Activated B cell treated with CpG ODN at 0.5 μM for 24 hours (primary cell): ENCODE measurements at places on chromosomes 2 and 18. TPM values are rescaled to one million over a fixed set of nuclear protein-coding genes. Genes with fewer than 3 reads are reported as not detected.

Gene TOGARAM2
- total RNA-seq = 0.22 TPM in 1 of 2 replicates, not detected in the other

Gene GPR155
- total RNA-seq = 2.8 TPM in 2 replicates

Gene FBXO11
- 77.8 and 89.1 TPM in 2 replicates for total RNA-seq

Gene HPCAL1
- total RNA-seq = 15.2 and 15.9 TPM in 2 replicates

Gene EVA1A
- not detected in 2 replicates for total RNA-seq

Gene RNF138
- 55.2 and 66.4 TPM in 2 replicates for total RNA-seq

Gene SAG
- 0.04 TPM in 1 of 2 replicates, not detected in the other for total RNA-seq

Gene MAB21L4
- total RNA-seq = not detected in 2 replicates

DNA sequence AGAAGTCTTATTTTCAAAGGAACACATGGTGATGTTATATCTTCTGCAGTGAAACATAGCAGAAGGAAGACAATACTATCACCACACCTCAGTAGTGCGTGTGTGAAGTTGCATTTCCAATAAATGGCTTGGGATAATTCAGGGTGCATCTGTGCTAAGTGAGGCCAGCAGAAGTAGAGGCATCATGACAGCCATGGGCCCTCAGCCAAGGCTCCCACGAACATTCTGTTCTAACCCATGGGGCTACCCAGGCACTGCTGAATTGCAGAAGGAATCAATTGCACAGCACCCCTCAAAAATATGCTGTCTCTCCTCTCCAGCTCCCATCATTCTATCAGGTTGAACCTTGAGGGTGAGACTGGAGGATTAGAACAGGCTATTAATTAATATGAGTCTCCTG lies 139.5 kb downstream of the RIF1 start:
- no peak overlapping the region for H3K27ac ChIP-seq
- no peaks in the 10 kb centered on the region for H3K27me3 ChIP-seq
- H3K36me3 ChIP-seq = peaks cover 15% of the 10 kb centered on the region
- no peaks in the 10 kb centered on the region for H3K4me1 ChIP-seq
- H3K4me3 ChIP-seq = no peak overlapping the region

- peaks cover 8% of the 10 kb centered on the region for H3K27me3 ChIP-seq
- H3K4me3 ChIP-seq = no peak overlapping the region
Measured at GRCh38 chr2:149613704-149614103, 26.1 kb upstream of the MMADHC start.

DNA sequence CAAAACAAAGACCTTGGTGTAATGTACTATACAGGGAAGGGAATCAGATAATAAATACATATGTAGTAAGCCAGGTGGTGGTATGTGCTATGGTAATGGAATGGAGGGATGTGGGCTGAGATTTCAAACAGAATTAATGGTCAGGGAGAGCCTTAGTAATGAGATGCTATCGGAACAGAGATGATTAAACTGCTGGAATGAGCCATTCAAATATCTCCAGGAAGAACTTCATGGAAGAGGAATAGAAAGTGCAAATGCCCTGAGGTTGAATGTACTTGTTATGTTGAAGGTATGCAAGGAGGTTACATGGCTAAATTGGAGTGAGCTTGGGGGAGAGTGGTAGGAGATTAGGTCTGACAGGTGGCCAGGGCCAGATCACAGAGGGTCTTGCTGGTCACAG lies 5.1 kb downstream of the SERPINB11 start:
- H3K4me3 ChIP-seq = no peak overlapping the region
- DNase-seq = no peak
- H3K27me3 ChIP-seq = no peaks in the 10 kb centered on the region
- no peaks in the 10 kb centered on the region for H3K4me1 ChIP-seq

GRCh38 chr18:26406324-26406723 lies 142.0 kb downstream of the KCTD1 start:
- no peak overlapping the region for H3K27ac ChIP-seq
- H3K4me3 ChIP-seq = no peak overlapping the region
- no peak for DNase-seq
- peaks cover 11% of the 10 kb centered on the region for H3K4me1 ChIP-seq
- no peaks in the 10 kb centered on the region for H3K36me3 ChIP-seq

DNA sequence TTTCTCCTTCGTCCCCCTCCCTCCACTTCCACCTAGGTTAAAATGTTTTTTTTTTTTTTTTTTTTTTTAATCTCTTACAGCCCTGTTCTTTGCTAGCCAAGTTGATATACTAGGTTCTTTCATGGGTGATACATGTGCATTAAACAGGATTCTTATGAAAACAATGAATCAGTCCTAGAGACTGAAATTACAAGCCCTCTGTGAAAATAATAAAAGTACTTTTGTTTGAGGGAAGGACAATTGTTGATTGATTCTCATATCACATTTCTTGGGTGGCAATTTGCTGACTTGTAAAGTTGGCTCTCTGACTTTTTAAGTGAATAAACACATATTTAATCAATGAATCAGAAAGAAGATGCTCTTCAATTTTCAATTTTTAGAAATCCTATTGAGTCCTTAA lies 639.9 kb downstream of the LRP1B start:
- H3K4me1 ChIP-seq = no peaks in the 10 kb centered on the region
- DNase-seq = no peak
- H3K27me3 ChIP-seq = no peaks in the 10 kb centered on the region
- H3K36me3 ChIP-seq = no peaks in the 10 kb centered on the region
- no peak overlapping the region for H3K27ac ChIP-seq
- H3K4me3 ChIP-seq = no peak overlapping the region

DNA sequence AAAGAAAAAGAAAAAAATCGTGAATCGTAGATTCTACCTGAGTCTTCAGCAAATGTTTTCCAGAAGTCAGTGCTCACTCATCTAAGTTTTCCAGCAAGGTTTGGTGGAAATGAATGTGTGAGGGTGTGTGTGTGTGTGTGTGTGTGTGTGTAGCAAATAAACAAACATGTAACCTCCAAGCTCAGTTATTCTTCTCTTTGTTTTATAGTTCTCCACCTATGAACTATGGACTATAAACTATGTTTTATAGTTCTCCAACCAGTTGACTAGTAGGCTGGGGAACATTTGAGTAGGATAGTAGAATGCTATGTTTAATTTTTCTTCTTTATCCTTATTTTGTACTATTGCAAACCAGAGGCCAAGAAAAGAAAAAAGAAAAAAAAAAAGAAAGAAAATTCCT lies 44.6 kb upstream of the SERPINE2 start:
- H3K4me1 ChIP-seq = no peaks in the 10 kb centered on the region
- H3K27ac ChIP-seq = no peak overlapping the region
- H3K4me3 ChIP-seq = no peak overlapping the region
- H3K27me3 ChIP-seq = peaks cover 14% of the 10 kb centered on the region
- no peaks in the 10 kb centered on the region for H3K36me3 ChIP-seq

DNA sequence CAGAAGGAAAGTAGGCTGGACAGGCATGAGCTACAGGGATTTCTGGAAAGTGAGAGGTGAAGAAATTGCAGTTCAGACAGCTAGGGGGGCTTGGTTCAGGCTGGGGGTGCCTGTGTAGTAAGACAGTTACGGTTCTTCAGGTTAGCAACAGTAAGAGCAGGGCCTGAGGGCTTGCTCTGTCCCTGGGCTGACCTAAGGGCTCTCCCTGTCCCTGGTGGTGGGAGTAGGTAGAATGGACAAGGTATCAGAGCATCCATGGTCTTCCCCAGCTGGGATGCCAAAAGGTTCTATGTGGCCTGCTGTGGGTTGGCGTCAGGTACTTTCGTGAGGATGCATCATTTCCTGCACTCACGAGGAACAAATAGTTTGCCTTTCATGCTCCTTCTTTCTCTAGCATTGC lies 34.6 kb upstream of the TACR1 start:
- no peaks in the 10 kb centered on the region for H3K36me3 ChIP-seq
- DNase-seq = no peak
- H3K4me1 ChIP-seq = no peaks in the 10 kb centered on the region
- no peaks in the 10 kb centered on the region for H3K27me3 ChIP-seq
- no peak overlapping the region for H3K27ac ChIP-seq

GRCh38 chr2:47313141-47313691 lies 89.7 kb upstream of the MSH2 start:
- H3K36me3 ChIP-seq = no peaks in the 10 kb centered on the region
- no peak overlapping the region for H3K4me3 ChIP-seq
- DNase-seq = no peak
- H3K27ac ChIP-seq = no peak overlapping the region
- peaks cover 42% of the 10 kb centered on the region for H3K4me1 ChIP-seq

- no peaks in the 10 kb centered on the region for H3K4me1 ChIP-seq
- no peak overlapping the region for H3K27ac ChIP-seq
- no peak overlapping the region for H3K4me3 ChIP-seq
- no peaks in the 10 kb centered on the region for H3K36me3 ChIP-seq
- DNase-seq = no peak
Measured at GRCh38 chr2:199488772-199489400, 31.1 kb upstream of the SATB2 start.

- no peak overlapping the region for H3K27ac ChIP-seq
- no peaks in the 10 kb centered on the region for H3K4me1 ChIP-seq
- no peaks in the 10 kb centered on the region for H3K36me3 ChIP-seq
- no peak for DNase-seq
Measured at GRCh38 chr2:160752475-160753330, 259.1 kb upstream of the RBMS1 start.

- no peak for DNase-seq
- H3K27me3 ChIP-seq = no peaks in the 10 kb centered on the region
- H3K36me3 ChIP-seq = no peaks in the 10 kb centered on the region
- H3K4me3 ChIP-seq = no peak overlapping the region
- H3K4me1 ChIP-seq = no peaks in the 10 kb centered on the region
- H3K27ac ChIP-seq = no peak overlapping the region
Measured at GRCh38 chr2:57296795-57297517, 749.6 kb upstream of the VRK2 start.

- H3K36me3 ChIP-seq = no peaks in the 10 kb centered on the region
- H3K4me1 ChIP-seq = peaks cover 7% of the 10 kb centered on the region
- no peak overlapping the region for H3K4me3 ChIP-seq
- H3K27me3 ChIP-seq = peaks cover 50% of the 10 kb centered on the region
Measured at GRCh38 chr18:24402209-24402785, 4.7 kb upstream of the OSBPL1A start.

DNA sequence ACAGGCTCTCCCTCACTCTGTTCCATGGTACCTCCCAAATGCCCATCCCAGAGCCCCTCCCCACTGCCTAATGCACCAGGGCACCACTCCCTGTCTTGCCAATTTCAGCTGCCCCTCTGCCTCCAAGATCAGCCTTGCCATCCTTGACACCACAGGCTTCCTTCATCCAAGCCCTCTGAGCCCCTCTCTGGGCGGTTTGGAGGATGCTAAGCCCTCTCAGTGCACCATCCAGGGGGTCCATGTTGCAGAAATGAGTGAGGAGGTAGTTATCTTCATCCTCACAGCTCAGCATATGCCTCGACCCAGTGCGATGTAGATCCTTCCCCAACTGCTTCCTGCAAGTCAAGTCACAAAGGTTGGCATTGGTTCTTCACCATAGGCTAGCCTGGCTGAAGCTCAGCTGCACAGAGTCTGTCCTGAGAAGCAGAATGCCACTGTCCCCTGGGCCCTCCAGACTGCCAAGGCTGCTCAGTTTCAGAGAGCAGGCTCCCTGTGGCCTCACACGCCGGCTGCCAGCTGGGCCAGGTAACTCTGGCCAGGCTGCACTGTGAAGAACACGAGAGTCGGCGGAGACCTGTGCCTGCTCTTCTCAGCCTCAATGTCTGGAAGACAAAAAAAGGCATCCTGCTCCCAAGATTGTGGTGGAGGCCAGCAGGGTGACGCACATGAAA lies 9.9 kb upstream of the MAP3K2 start:
- peaks cover 11% of the 10 kb centered on the region for H3K4me1 ChIP-seq
- H3K27ac ChIP-seq = no peak overlapping the region

DNA sequence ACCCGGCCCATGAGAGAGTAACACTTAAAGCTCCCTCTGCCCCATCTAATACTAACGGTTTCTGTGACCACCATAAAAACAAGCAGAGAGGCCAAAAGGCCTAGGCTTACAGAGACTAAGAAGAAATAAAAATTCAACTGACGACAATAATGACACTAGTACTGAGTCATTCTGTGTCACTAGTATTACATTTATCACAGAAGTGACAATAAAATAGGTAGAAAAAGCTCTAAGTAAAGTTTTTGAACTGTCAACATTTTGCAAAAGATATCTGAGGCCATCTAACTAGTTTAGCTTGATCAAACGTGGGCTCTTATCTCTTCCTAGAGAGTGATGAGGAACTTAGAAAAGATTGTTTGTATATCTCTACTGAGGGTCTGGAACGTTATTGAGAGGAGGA lies 35.6 kb downstream of the AP1S3 start:
- H3K27ac ChIP-seq = peak overlapping the region; percentile 72
- peaks cover 78% of the 10 kb centered on the region for H3K4me1 ChIP-seq
- no peaks in the 10 kb centered on the region for H3K27me3 ChIP-seq
- no peak overlapping the region for H3K4me3 ChIP-seq
- no peak for DNase-seq

GRCh38 chr18:732371-732770 lies 19.9 kb upstream of the ENOSF1 start:
- no peak overlapping the region for H3K27ac ChIP-seq
- peaks cover 5% of the 10 kb centered on the region for H3K27me3 ChIP-seq
- no peak overlapping the region for H3K4me3 ChIP-seq
- no peaks in the 10 kb centered on the region for H3K4me1 ChIP-seq
- no peak for DNase-seq

GRCh38 chr2:118003396-118003824 lies 10.5 kb downstream of the CCDC93 start:
- peak; percentile 17 for DNase-seq
- no peaks in the 10 kb centered on the region for H3K27me3 ChIP-seq
- peaks cover 91% of the 10 kb centered on the region for H3K36me3 ChIP-seq
- no peak overlapping the region for H3K27ac ChIP-seq
- H3K4me3 ChIP-seq = no peak overlapping the region
- H3K4me1 ChIP-seq = peaks cover 4% of the 10 kb centered on the region

GRCh38 chr18:57043241-57043640 lies 103.6 kb upstream of the BOD1L2 start:
- DNase-seq = no peak
- H3K27me3 ChIP-seq = peaks cover 45% of the 10 kb centered on the region
- no peaks in the 10 kb centered on the region for H3K36me3 ChIP-seq
- no peaks in the 10 kb centered on the region for H3K4me1 ChIP-seq
- no peak overlapping the region for H3K4me3 ChIP-seq

- peaks cover 2% of the 10 kb centered on the region for H3K27me3 ChIP-seq
- peaks cover 3% of the 10 kb centered on the region for H3K36me3 ChIP-seq
- DNase-seq = no peak
- no peak overlapping the region for H3K27ac ChIP-seq
- no peaks in the 10 kb centered on the region for H3K4me1 ChIP-seq
Measured at GRCh38 chr2:11056614-11057013, 98.7 kb upstream of the SLC66A3 start.

DNA sequence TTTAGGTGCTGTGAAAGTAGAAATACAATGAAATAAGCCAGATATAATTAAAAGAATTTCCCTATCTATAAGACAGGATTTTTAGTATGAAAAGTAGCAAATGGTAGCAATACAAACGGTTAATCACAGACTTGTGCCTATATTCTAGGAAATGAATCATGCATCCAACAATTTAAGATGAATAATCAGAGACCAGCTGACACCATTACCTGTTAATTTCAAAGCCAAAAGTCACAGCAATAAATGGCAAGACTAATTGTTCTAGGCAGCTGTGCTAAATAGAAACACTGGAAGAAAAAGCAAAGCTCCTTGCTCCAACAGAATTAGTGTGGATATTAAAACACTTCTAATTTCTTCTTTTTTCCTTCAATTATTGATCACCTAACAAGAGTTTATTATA lies 35.1 kb upstream of the MPP4 start:
- peaks cover 26% of the 10 kb centered on the region for H3K36me3 ChIP-seq
- DNase-seq = no peak
- H3K27ac ChIP-seq = no peak overlapping the region
- H3K27me3 ChIP-seq = no peaks in the 10 kb centered on the region

- no peak for DNase-seq
- H3K4me3 ChIP-seq = no peak overlapping the region
- no peak overlapping the region for H3K27ac ChIP-seq
- peaks cover 34% of the 10 kb centered on the region for H3K27me3 ChIP-seq
- H3K4me1 ChIP-seq = no peaks in the 10 kb centered on the region
- no peaks in the 10 kb centered on the region for H3K36me3 ChIP-seq
Measured at GRCh38 chr2:203835892-203836800, 31.4 kb upstream of the CTLA4 start.
